ENCODE measurements at places on chromosomes 2 and 18.

DNA sequence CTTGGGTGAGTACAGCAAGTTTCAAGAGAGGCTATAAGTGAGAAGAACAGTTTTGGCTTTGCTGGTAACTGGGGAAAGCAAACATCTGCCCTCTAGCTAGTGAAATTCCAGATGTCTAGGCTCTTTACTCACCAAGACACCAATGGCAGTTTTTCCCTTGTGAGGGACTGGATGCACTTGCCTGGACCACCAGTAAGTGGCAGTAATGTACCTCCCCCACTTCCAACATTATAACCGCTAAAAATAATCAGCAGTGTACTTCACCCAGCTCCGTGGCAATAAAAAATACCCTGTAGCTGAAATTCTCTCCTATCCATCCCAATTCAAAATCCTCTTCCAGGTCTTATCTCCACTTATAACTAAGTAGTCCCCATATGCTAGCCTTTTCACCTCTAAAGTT lies 383.9 kb downstream of the ARHGAP15 start:
- no peak for DNase-seq

GRCh38 chr18:51229328-51229727 lies 31.8 kb upstream of the MEX3C start:
- no peak for DNase-seq

DNA sequence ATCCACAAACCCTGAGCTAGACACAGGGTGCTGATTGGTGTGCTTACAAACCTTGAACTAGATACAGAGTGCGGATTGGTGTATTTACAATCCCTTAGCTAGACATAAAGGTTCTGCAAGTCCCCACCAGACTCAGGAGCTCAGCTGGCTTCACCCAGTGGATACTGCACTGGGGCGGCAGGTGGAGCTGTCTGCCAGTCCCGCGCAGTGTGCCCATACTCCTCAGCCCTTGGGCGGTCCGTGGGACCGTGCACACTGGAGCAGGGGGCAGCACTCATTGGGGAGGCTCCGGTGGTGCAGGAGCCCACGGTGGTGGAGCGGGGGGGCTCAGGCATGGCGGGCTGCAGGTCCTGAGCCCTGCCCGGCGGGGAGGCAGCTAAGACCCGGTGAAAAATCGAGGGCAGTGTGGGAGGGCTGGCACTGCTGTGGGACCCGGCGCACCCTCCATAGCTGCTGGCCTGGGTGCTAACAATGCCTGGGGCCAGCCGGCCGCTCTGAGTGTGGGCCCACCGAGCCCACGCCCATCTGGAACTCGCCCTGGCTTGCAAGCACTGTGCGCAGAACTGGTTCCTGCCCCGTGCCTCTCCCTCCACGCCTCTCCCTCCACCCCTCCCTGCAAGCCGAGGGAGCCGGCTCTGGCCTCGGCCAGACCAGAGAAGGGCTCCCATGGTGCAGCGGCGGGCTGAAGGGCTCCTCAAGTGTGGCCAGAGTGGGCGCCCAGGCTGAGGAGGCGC lies 75.6 kb downstream of the MOB4 start:
- no peak for DNase-seq

DNA sequence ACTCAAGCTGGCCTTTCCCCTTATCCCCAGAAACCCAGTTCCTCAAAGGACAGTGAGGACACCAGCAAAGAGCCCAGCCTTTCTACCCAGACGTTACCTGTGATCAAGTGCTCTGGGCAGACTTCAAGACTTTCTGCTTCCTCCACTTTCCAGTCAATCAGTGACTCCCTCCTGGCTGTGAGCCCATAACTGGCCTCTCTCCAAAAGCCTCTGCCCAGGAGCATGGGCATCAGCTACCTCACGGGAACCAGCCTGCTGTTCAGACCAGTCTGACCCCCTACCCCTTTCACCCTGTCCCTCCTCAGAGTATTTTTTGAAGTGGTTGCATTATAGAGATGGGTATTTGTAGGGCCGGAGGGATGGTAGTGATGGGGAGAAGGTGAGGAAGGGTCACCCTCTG lies 27.7 kb upstream of the CYP27A1 start:
- DNase-seq = no peak

GRCh38 chr2:109079590-109079989 lies 49.4 kb upstream of the SH3RF3 start:
- no peak for DNase-seq

GRCh38 chr2:215489288-215489848 lies 53.5 kb upstream of the FN1 start:
- no peak for DNase-seq

DNA sequence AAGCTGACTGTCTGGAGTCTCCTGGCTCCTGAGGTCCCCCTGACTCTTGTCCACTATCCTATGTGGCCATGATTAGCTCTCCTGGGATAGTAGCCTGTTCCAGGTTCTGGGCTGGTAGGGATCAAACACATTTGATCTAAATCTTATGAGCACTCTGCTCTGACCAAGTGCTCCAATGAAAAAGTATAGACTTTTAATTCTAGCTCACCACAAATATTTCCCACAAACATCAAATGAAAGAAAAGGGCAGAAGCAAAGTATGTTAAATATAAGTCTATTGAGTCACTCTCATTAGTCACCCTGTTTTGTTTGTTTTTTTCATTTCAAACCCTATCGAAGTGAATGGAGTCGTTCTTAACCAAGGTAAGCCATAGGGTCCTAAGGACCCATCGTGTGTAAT lies 39.7 kb upstream of the NEDD4L start:
- no peak for DNase-seq

DNA sequence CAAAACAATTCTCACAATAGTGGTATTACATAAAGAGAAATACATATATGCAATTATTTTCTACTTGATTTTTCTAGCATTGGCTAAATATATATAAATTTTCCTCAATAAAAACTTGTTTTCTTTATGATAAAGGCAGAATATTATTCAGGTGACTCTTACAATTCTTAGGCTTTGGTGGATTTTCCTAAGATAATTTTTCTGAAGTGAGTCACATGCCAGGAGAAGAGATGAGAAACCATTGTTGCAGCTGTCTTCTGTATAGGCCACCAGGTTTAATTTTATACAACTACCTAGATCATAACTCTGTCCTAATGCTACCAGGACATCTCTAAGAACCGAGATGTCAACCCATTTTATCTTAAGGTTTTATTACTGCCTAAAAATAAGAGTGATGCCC lies 552.4 kb upstream of the CDH2 start:
- no peak for DNase-seq

DNA sequence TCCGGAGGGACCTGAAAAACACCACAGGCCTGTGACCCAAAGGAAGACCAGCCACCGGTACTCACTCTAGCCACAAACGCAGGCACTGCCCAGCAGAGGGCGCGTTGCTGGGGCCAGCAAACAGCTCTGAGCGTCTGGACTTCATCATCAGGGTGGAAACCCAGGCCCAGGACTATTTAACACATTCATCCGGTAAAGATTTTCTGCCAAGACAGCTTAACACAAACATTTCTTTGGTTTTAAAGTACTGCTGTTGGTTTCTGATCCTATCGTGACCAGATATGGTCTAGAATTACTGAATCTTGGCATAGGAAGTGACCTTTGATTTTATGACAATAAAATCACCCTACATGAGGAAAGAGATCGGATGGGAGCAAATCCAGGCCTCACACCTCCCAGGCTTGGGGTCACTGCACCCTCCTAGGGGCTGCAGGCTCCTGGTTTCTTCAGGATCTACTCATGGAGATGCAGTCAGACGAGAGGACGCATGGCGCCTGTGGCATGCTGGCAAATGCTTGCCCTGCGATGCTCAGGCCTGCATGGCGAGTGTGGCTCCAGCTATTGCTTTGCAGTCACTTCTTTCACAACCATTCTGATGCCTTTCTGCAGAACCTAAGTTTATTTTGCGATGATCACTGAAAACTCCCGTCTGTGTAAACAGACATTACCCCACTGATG lies 130.4 kb downstream of the COL4A4 start:
- no peak for DNase-seq

- no peak for DNase-seq
Measured at GRCh38 chr2:144078802-144079724, 440.9 kb downstream of the ZEB2 start.

- DNase-seq = no peak
Measured at GRCh38 chr2:82730811-82731210, 1728.3 kb downstream of the SUCLG1 start.

- DNase-seq = no peak
Measured at GRCh38 chr2:25851740-25852503, 26.4 kb downstream of the ASXL2 start.

Data from activated effector memory CD4-positive, alpha-beta T cell treated with Interleukin-2 at 50 U/mL for 16 hours (primary cell).